T1000 (cell line): ENCODE measurements at places on chromosomes 11 and 22.

DNA sequence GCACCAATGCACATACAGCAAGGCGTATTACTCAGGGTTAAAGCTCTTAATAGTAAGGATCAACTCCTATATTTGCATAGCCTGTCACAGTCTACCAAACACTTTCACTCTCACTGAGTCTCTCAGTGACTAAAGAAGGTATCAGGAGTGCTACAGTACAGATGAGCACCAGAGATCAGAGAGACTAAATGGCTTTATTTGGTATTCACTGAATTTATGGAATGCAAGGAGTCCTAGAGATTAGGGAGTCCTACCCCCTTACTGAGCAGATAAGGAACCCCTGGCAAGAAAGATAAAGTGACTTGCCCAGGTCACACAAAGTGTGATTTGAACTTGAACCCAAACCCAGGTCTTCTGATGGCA is 396.4 kb upstream of the CCDC90B start:
- no peak for DNase-seq

GRCh38 chr11:6206456-6207180 is 1.3 kb downstream of the C11orf42 start:
- no peak for DNase-seq

- no peak for DNase-seq
These were observed 846 bp downstream of the RNF26 start for GRCh38 chr11:119335091-119335654.

GRCh38 chr11:134275534-134276395 is at the start of gene GLB1L3:
GLB1L3 (plus strand) TSS chr11:134276379; CDS start chr11:134276741, 362 bp downstream.
- DNase-seq: no peak

DNA sequence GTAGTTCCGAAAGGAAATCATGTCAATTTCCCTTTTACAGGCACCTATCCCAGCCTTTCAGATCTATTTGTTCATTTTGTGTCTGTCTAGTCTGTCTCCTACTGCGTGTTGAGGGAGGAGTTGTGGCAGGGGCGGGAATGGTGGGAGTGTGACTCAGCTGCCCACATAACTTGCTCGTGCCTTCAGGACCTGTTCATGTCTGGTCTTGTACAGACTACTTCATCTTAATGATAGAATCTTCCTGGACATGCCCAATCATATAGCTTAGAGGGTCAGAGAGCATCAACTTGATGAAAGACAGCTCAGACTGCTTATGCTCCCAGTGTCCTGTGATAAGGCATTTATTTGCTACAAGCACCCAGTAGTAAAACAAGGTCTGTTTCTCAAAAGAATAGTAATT is 61.0 kb upstream of the BIRC3 start:
- peak; percentile 46 for DNase-seq

GRCh38 chr22:32818446-32819115 is 17.1 kb downstream of the TIMP3 start:
- DNase-seq: no peak

GRCh38 chr11:79369055-79369454 is 71.8 kb downstream of the TENM4 start:
- no peak for DNase-seq

DNA sequence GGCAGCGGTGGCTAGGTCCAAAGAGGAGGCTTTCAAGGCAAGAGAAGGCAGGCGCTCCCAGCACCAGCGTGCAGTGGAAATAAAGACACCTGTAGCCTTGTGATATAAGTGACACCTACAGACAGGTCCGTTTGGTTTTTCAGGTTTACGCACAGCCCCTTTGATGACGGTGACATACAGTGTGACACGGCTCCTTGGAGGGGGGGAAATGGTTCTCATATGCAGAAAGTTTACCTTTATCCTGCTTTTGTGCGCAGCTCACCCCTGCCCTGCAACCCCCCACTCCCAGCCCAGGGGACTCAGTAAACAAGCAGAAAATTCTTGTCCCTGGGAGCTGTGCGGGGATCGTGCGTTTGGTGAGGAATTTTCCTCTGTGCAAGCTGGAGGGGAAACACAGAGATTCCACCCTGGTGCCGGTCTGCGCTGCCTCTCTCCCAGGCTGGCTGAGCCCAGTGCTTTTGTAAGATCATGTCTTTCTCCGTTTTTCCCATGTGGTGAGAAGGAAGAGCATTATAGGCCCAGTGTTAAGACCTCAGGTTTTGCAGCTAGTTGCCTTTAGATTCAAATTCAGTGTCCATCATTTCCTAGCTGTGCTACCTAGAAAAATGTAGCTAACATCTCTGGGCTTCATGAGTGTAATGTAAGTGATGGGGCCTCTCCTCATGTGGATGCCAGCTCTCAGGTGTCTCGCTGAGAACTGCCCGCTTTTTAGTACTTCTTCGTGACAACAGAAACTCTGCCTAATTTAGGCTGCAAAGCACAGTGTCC is at the start of gene ELF5:
TSS of gene ELF5 (minus strand) at position 113 of the 768 bp plus-strand sequence. CDS start 8,045 bp downstream, outside the sequence.
- DNase-seq: no peak
